Stimulated activated CD8-positive, alpha-beta memory T cell treated with anti-CD3 and anti-CD28 coated beads, Interleukin-4, amount 100 ng/mL, for 4 hours (primary cell): ENCODE measurements at places on chromosomes 2 and 18.

GRCh38 chr2:224072541-224073188 is 33.6 kb upstream of the SERPINE2 start:
- DNase-seq, result no peak

DNA sequence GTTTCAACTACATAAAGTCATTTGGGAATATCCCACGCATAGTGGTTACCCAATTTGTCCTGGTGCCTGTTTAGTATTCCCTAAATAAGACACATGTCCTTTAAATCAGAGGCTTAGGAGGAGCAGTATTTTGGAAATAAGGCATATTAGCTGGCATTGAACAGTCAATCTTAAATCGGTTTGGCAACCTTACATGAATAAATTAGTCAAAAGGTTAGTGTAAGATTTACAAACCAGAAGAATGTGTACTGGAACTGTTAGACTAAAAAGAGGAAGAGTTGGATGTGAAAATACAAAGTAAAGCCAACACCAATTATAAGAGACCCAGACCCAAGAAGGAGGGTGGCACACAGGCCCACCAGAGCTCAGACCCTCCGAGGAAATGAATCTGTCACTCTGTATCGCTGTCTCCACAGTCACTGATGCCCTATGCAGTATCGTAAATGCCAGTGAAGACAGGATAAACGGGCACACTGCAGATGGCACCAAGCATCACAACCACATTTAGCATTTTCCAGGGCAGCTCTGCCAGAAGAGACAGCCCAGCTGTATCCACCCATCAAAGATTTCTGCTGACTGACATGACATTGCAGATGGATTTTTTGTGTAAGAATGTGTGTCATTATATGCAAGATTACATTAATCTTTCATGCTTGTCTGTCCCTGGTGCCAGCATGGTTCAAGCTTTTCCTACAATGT is 90.4 kb downstream of the CERKL start:
- no peak for DNase-seq

- DNase-seq, result no peak
Measured at GRCh38 chr2:66849153-66849755, 414.3 kb downstream of the MEIS1 start.

DNA sequence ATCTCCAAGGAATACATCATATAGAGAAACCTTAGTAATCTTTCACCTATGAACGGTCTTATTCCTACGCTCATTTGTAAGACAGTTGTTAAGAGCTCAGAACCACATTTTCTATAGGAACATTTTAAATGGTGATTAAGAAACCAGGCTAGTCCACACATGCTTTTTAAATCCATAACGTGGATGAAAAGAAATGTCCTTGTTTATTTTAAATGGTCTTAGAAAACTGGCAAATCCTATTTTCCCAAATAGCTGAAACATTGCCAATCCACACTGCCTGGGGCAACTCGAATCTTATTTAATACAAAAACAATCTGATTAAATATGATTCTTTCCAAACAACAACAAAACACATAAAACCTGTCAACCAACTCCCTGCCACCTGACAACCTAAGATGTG is 23.7 kb downstream of the METTL8 start:
- DNase-seq, result no peak

- DNase-seq, result no peak
Measured at GRCh38 chr2:29249666-29250253, 134.5 kb downstream of the CLIP4 start.

- DNase-seq, result no peak
Measured at GRCh38 chr2:2045141-2045540, 285.9 kb downstream of the MYT1L start.

GRCh38 chr2:46942143-46942526 is 26.5 kb upstream of the MCFD2 start:
- DNase-seq, result peak; percentile 30

DNA sequence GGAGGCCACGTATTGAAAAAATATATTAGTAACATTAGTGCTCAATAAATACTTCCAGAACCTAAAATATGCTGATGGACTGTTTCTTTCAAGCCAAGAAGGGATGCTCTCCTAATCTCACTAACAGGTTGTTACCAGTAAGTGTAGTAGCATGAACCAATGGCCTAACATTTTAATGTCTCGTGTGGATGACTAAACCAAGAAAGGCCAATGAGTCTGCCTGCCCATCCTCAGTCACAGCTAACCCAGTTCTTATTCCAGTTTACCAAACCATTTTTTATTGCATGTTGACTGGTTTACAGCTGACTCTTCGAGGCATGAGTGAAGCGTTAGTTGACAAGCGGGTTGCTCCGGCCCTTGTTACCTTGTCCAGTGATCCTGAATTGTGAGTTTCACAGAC is 45.1 kb upstream of the TNFRSF11A start:
- DNase-seq, result no peak

DNA sequence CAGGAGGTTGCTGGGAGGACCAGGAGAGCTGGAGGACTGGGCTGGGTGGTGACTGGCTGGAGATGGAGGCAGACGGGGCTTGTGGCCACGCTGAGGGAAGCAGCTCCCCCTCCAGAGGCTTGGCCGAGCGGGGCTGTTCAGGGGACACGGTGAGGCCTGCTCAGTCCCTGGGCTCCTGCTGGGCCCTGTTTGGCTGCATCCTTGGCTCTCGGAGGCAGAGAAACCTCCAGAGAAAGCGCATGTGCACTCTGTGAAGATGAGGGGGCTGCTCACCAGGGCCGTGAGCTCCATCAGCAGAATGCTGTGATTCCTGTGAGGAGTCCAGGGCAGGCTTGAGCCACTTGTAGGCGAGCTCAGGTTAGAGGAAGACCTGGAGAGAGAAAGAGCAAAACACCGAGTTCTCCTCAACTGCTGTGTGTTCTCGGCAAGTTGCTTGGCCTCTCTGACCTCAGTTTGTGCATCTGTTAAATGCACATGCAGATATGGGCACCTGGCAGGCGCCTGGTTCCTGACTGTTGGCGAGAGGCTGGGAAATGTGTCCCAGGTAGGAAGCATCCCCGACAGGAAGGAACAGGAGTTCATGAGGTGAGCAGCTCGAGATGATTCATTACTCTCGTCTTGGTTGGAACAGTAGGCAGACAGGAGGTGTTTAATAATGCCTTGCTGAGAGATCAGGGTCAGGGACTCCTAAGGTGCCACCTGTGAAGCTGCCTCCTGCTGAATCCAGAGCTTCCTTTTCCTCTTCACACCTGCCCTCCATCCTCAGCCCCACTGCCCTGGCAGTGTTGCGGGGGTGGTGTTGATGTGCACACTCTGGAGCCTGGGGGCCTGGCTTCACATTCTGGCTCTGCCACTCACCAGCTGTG is 941 bp downstream of the ZAP70 start:
- no peak for DNase-seq

GRCh38 chr18:4181882-4182568 is 273.1 kb downstream of the DLGAP1 start:
- no peak for DNase-seq

DNA sequence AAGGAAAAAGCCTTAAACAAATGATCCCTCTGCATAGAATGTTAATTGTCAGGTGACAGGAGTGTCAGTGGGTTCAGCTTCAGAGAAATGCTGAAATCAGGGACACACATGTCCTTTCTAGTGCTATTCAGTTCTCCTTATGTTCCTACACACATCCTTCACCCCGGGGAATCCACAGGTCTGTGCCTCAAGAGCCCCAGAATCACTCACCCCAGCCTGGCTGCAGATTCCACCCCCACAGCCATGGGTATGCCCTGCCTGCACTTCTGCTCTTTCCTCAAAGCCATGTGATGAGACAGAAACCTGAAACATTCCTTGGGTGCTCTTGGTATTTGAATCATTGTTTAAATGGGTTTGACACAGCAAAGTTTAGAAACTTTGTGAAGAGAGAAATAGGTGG is 27.4 kb upstream of the FZD7 start:
- DNase-seq, result no peak

DNA sequence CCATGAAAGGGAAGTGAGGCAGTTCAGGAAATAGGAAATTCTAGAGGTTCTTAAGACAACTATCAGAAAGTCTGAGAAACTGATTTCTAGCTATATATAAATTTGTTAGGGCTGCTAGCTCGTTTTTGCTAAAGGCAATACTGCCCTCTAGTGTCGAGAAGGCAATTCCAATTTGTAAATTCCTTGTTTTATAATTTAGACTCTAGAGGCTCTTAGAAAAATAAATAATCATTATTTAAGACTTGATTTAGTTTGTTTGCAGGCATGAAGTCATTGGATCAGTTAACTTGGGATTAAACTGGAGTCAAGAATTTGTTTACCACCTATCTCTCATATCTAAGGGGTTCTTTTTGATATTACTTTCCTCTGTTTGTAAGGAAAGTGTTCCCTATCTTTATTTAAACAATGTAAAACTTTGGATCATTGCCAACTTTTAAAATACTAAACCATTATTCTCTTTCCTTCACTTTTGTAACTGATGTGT is 66.2 kb downstream of the ACVR2A start:
- no peak for DNase-seq
